Activated CD4-positive, alpha-beta T cell treated with anti-CD3 and anti-CD28 coated beads, Interleukin-2, amount 50 U/mL, for 24 hours (primary cell): ENCODE measurements at places on chromosomes 4 and X.

DNA sequence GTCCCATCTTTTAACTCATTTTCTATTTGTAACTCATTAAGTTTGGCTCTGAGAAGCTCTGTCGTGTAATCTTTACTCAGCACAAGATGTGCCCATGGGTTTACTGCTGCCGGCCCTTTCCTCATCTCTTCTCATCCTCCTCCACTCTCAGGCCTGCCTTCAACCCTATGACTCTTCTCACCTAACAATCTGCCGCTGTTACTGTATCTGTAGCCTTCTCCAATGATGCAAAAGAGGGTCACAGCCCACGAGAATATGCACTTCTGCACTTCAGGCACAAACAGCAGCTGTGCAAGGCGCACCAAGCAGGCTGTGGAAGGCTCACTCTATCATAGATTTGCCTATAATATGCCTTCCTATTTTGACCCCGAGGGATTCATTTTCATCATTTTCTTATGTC is 546.5 kb upstream of the GALNTL6 start:
- no peak for DNase-seq

GRCh38 chrX:119688911-119689321 is 4.1 kb downstream of the SEPTIN6 start:
- DNase-seq, result no peak

- no peak for DNase-seq
Observed at GRCh38 chrX:20989361-20989760, 384.9 kb upstream of the CNKSR2 start.

DNA sequence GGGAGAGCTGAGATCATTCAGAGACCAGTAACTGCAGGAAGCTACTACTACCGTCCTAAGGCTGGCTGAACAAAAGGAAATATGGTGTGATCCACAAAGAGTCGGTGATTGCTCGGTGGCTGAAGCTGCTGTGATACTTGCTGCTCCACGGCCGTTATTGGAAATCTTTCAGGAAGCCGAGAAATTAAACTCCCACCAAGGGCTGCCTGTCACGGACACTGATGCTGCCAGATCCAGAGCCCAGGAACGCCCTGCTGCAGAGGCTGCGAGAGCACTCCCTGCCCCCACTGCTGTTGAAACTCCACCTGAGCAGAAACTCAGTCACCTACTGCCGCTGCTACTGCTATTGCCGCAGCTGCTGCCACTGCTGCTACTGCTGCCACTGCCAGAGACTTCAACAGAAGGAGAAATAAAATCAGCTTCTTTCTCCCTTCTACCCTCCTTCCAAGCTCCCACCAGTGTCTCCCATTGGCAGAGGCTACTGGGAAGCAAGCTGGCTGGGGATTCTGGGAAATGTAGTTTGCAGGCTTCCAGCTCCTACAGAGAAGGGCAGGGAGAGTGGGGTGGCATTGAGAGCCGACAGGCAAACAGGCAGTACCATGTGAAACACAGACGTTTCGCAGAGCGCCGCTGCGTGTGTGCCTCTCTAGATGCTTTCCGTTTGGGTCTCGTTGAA is 126.0 kb upstream of the ENPP6 start:
- peak; percentile 33 for DNase-seq

GRCh38 chrX:45449982-45450381 is 249.3 kb upstream of the DIPK2B start:
- no peak for DNase-seq

GRCh38 chr4:101221294-101221693 is 126.0 kb downstream of the PPP3CA start:
- no peak for DNase-seq

DNA sequence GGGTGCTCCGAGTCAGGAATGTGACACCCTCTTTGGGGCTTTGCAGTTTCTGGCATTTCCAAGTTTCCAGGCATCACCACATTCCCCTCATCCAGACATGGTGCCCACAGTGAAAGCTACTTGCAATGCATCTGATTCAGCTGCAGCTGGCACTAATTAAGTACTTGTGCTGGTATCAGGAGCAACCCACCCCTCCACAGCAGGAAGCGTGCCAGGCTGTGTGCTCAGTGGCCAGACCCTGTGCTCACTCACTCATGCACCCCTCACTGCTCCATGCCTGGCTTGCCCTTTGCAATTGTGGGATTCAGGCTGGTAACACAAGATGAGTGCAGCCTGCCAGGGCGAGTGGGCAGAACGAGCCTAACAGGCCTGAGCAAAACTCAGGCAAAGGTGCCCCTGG is 271.2 kb downstream of the EPHA5 start:
- no peak for DNase-seq

GRCh38 chr4:71498002-71498401 is 159.2 kb downstream of the SLC4A4 start:
- no peak for DNase-seq

- no peak for DNase-seq
Observed at GRCh38 chr4:98179951-98180350, 36.7 kb upstream of the STPG2 start.

DNA sequence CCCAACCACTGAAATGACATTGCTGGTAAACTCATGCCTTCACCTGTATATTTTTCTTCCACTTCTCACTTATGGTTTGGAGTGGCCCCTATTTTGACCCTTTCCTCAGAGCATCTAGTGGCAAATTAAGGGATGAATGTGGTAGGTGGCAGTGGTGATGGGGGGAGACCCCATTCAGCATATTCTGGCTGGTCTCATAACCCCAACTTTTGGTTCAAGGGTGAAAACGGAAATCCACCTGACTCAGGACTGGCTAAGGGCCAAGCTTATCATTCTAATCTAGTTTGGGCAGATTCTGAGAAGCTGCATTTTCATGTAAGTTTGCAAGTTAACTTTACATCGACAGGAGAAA is 47.0 kb upstream of the NSUN7 start:
- no peak for DNase-seq

DNA sequence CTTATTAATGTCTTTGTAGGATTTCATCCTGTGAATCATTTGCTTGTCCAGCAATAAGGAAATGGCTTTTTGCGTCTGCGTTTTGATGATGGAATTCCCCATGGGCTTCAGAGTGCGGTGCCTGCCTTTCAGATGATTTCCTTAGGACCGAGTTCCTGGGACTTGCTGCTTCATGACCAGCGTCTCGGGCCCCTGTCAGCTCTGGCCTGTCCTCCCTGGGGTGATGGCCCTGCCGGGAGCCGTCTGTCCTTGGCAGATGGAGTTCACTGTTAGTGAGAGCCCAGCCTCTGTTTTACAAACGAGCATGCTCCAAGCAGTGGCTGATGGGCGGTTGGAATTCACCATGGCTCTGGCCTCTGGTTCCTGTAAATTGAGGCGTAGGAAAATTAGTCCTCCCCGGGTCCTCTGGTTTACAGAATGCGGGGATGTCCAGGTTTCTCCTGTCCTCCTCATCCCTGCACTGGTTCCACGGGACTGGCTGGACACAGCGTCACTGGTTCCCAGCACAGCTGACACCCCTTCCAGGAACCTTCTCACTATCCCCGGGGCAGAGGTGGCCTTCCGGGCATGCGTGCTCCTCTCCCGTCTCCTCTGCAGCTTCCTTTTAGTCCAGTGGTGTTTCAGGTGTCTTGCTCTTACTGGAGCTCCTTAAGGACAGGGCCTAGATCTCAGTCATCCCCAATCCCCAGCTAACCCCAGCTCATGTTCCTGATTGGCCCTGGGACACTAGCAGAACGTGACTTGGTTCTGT is 34.9 kb downstream of the TBC1D14 start:
- DNase-seq, result no peak

DNA sequence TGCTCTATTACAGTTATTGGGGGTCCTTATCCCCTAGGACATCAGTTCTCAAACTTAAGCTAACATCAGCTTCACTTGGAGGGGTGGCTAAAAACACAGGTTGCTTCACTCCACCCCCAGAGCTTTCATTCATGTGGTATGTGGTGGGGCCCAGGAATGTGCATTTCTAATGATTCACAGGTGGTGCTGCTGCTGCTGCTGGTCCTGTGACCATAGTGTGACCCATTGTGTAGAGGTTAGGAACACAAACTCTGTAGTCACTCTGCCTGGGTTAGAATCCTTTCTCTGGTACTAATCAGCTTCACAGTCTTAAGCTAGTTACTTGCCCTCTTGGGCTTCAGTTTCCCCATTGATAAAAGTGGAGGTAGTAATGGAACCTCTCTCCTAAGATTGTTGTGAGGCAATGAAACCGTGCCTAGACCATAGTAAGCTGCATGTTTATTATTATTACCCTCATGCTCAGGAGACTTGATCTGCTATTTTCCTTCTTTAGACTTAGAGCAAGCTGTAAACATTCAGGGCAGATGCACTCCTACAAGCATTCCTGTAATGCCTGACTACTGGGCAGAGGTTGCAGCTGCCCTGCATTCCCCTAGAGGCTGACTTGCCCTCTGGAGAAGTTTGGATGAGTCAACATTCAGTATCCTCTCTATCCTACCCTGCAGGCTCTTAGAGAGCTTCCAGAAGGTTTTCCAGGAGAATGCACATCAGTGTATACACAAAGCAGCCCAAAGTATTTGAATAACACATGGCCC is 94.1 kb upstream of the ACSL4 start:
- no peak for DNase-seq

DNA sequence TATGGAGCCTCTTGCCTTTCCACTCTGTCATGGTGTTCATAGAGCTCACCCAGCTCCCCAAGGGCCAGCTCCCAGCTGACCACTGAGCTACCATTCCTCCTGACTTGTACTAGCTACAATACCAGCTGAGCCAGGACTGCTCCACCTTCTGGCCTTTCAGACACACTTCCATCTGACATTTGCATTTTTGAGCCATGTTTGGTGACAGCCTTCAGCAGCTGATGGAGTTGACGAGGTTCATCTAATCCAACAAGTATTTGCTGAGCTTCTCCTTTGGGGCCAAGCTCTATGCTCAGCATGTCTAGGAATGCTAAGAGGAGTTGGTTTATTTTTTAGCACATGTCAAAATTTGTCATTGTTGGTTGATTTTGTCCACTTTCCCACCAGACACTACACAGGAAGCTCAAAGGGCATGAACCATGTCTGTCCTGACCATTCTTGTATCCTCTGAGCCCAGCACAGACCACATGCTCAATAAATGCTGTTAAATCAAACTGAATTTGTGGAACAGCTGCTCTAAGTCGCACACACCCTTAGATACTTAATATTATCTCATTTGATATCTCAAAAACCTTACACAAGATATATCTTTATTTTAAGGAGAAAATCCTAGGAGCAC is 142.6 kb upstream of the PPARGC1A start:
- no peak for DNase-seq

DNA sequence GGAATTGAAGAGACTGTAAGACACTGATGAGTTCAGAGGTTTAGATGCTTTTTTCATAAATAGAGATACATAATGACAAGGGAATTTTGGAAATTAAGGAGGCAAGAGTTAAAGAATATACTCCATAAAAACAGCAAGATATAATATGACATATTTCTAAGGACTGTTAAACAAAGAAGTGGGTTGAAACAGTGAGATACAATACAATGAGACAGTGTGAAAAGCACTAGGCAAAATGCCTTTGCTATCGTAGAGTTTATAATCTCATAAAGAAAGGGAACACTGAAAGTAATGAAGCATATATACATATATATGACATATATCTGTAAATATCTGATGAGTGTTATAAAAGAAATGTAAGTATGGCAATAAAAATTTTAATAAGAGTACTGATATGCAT is 1496.2 kb downstream of the TECRL start:
- no peak for DNase-seq

DNA sequence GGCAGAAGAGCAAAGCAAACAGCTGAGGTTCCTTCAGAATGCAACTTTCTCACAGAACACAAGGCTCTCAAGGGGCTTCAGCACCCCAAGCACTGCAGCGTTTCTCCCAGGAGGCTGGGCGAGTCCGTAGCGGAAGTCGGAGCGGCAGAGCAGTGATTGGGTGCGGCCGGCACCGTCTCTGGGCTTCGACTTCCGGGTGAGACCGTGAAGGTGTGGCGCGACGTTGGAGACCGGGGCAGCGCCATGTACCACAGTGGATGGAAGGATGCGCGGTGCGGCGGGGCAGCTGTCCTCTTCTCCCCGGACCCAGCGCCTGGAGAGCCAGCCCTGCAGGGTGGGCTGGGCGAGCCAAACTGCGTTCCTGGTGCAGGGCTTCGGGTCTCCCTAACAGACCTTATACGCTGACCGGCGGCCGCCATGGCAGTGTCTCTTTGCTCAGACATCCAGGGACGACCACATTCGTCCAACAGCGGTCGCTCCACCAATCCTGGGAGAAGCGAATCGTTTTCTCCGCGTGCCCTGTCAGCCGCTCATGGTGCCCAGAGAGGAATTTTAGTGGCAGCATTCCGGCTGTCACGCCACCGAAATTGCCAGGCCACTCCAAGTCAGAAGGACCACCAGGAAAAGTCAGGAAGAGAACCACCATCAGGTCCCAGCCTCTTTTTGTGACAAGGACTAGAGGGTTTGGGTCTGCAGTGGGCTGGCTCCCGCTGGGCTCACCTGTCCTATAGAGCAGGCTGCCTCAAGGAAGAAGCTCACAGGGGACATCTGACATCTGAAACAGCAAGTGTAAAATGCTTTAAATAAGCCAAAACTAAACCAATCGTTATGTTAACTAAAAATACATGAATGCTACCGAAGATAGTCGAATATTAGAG is 20.5 kb downstream of the TRIM61 start:
- DNase-seq, result peak; percentile 70

GRCh38 chr4:19520939-19521520 is 730.7 kb upstream of the SLIT2 start:
- DNase-seq, result no peak

DNA sequence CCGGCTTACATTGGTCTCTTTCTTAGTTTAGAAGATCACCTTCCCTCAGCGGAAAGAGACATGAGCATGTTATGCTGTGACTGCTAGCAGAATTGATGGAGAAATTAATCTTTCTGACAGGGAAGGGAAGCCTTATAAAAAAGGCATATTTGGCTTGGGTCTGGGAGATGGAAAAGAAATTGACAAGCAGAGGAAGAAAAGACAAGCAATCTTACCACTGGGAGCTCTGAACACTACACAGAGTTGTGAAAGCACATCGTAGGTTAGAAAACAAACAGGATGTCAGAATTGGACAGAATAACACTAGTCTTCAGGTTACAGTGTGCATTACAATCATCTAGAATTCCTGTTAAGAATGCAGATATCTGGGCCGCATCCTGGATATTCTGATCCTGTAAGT is 1493.8 kb upstream of the IGFBP7 start:
- DNase-seq, result no peak

GRCh38 chr4:77703666-77704065 is 98.0 kb downstream of the CXCL13 start:
- no peak for DNase-seq

GRCh38 chr4:151052785-151053184 is 37.7 kb upstream of the LRBA start:
- DNase-seq, result no peak

- DNase-seq, result no peak
Observed at GRCh38 chrX:103607364-103608305, at the start of gene TCEAL3. TSS of gene TCEAL3 (plus strand) at chrX:103607963. CDS start at chrX:103609065, 1,102 bp downstream.

DNA sequence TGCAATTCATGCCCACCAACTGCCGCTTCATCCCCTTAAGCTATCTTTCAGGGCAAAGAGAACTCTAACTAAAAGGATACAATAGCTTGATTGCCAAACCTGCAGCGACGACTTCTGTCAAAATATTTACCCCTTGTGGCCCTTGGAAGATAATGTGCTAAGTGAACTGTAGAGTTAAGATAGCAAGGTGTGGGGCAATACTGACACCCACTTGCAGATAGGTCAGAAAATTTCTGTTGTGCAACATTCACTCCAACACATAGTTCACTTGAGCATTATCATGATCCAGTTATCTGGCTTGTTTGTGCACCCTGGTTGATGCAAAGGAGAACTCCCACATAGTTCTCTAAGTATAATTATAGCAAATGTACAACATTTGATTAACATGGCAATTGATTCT is 55.6 kb downstream of the RHOXF2B start:
- DNase-seq, result no peak

- no peak for DNase-seq
Observed at GRCh38 chrX:10649265-10649664, 28.9 kb upstream of the MID1 start.
